ENCODE measurements at places on chromosomes 3 and 15.

DNA sequence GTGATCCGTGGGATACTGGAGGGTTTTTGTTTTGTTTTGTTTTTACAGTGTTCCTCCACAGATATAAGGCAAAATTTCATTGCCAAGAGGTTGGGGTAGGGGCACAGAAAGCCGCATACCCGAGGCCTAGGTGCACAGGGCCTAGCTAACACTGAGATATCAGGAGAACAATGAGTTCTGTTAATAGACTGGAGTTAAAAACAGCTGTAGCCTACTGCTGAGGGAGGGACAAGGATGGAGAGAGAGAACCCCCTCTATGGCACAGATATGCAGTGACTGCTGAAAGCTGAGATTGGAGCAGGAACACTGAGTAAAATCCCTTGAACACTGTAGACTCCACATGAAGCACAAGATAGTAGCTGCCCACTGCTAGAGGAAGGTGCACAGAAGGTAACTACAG is 53.1 kb upstream of the MAP3K13 start:
- DNase-seq: no peak

DNA sequence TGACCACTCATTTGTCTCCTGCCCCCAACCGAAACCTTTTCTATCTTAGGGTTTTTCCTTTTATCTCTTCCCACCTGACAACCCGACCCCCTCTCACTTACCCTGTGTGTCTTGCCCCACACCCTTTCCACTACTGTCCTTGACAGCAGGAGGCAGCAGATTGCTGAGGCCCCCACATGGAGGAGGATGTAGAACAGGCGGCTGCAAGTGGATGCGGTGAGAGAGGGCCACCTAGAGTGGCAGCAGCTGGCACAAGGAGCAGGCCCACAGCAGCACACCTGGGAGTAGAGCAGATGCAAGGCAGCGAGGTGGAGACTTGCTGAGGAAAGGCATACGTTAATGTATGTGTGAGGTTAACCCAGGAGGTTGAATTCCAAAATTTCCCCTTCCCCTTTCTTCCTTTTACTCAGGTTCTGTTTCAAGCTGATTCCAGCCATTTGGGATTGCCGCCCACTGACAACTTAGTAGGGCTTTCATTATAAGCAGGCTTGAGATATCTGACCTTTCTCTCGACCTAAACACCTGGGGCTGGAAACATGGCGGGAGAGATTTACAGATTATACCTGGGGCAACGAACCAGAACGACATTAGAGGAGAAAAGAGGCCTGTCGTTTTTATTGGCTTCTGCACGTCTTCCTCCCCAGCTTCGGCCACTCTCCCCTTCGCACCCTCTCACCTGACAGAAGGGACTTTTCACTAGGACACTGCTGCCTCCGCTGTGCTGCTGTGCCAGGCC is 643 bp downstream of the SERINC4 start:
- peak; percentile 49 for DNase-seq

DNA sequence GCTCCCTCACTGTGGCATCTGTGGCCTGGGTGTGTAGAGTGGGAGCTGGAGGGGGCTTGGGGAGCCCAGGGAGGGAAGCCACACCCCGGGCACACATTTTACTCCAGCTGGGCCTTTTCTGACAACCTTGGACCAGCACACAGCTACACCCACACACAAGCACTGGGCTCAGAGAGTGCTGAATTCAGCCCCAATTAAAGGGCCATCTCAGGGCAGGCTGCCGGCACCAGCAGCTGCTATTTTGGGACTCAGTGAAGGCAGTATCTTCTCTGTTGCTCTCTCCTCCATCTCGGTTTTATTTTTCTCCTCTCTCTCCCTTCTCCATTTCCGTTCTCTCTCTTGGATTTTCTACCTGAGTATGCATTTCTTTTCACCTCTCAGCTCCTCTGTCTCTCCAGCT is 19.1 kb upstream of the TBC1D21 start:
- DNase-seq: no peak

DNA sequence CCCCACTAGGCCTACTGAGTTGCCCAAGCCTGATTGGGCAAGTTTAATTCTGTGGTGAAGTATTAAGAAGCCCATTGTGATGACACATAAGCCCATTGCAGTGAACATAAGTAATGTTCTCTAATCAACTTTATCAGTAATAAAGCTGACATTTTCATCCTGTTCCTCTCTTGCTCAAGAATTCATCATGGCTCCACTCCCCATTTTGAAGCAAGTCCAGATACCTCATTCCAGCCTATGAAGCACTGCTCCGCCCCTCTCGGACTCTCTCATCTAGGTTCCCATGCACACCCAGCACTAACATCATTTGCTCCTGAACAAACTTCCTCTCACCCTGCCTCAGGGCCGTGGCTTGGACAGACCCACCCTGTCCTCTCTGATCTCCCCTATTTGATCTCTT is 10.5 kb downstream of the SHF start:
- no peak for DNase-seq

DNA sequence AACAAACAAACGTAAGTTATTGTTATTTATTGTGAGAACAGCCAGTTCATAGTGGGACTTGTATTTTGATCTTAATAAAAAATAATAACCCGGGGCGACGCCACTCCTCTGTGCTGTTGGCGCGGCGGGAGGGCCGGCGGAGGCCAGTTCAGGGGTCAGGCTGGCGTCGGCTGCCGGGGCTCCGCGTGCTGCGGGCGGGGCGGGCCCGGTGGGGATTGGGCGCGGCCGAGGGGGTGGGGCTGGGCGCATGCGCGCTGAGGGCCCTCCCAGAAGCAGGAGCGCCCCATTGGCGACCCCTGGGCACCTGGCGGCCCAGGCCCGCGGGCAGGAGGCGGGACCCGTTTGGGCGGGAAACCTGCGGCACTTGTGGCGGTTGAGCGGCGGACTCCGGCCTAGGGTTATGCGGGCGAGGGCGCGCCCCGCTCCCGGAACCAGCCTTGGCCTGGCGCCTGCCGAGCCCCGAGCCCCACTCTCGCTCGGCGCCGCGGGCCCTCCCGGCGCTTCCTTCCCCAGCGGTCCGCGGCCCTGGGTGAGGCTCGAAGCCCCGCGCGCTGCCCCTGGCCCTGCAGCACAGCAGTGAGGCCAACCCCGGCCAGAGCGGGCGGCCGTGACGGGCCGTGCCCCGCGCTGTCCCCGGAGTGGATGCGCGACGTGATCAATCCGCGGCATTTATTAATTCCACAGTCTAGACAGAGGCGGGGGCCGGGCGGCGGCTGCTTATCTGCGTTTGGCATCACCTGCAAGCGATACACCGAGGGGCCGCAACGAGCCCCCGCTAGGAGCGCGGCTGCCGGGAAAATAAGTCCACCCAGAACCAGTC is 6.0 kb downstream of the ISL2 start:
- DNase-seq: peak; percentile 42

- DNase-seq: no peak
Measured at GRCh38 chr3:11548721-11549131, 95.0 kb downstream of the VGLL4 start.

- peak; percentile 34 for DNase-seq
Measured at GRCh38 chr15:61063875-61064320, 165.2 kb downstream of the RORA start.

GRCh38 chr3:127444761-127445160 is 145.8 kb downstream of the TPRA1 start:
- DNase-seq: no peak

DNA sequence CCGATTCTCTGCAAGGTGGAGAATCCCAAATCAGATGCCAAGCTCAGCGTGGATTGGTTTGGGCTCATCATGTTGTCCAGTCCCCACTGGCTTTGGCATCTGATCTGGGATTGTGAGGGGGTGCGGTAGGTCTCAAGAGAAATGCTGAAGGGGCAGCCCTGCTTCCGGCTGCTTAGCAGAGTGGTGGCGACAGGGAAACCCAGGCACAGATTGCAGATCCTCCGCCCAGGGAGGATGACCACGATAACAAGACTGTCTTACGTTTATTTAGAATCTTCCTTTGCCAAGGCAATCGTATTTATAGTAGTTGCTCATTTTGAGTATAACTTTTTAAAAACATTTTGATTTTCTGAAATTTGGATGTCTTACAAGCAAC is 61.1 kb downstream of the SLC12A8 start:
- no peak for DNase-seq

- no peak for DNase-seq
Measured at GRCh38 chr15:39404767-39405181, 176.1 kb upstream of the THBS1 start.

GRCh38 chr15:38084289-38084688 is 149.8 kb downstream of the TMCO5A start:
- DNase-seq: no peak

- DNase-seq: peak; percentile 33
Measured at GRCh38 chr3:184472723-184473428, 88.7 kb upstream of the EPHB3 start.

DNA sequence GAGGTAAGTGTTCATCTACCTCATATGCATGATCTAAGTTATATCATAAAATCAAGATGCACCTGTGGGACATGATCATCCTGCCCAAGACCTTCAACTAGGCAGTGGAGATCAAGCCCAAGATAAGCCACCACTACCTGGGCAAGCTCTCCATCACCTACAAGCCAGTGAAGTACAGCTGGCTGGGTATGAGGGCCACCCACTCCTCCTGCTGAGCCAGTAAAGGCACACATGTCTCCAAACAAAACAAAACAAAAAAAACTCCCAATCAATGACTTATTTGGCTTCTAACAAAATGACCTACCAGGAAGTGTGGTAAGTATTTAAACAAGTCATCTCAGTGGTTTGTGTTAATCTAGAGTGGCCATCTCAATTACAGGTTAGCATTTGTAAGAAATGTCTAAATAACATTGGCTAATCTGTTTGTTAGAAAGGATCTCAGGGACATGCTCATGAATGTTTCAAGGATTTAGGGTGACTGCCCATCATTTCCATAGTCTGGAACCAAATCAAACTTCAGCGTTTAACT is 3.1 kb downstream of the PAQR9 start:
- no peak for DNase-seq

- no peak for DNase-seq
Measured at GRCh38 chr15:96255599-96255998, 74.9 kb upstream of the NR2F2 start.

DNA sequence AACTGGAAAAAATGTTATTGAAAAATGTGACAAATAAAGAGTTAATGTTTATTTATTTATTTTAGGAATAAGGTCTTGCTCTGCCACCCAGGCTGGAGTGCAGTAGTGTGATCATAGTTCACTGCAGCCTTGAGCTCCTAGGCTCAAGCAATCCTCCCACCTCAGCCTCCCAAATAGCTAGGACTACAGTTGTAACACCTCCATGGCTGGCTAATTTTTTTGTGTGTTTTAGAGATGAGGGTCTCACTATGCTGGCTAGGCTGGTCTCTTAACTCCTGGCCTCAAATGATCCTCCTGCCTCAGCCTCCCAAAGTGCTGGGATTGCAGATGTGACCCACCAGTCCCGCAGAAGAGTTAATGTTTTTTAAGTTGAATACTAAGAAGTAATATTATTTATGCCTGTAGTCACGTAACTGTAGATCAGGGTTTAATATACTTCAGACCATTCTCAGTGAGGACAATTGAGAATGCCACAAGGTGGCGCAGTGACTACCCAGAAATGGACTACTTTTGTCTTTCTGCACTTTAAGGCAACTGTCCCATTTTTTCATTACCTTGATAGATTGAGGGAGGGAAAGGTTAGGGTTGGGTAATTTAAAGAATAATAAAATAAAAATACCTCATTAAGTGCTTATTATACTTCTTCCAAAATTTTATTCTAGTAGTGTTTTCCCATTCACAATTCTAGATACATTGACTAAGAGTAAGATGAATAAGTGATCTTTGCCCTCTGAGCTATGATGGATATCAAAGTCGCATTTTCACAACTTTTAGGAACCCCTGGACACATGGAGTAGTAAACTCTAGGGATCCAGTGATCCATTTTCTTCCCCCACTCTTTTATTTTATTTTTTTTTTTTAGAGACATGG is 6.0 kb downstream of the MUC13 start:
- peak; percentile 76 for DNase-seq

DNA sequence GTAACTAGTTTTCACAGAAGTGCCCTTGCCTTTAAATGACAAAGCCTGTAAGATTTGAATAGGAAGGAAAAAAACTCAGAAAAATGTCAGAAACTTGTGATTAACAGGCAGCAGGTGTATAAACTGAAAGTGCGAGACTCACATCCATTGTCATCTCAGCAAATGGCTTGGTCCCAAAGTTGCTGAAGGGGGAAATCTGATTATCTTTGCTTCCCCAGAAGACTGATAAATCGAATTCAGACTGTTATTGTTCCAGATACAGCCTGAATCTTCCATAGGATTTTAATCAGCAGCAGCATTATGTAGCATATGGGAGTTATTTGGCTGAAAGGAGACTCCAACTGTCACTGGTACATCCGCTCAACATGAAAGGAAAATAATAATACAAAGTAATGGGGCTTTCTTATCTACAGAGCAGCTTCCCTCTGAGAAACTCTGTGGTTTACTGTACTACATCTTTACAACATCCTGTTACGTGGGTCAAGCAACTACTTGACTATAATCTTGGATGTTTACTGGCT is 550.4 kb upstream of the CCDC54 start:
- DNase-seq: no peak

GRCh38 chr3:192834428-192834827 is 83.2 kb downstream of the MB21D2 start:
- no peak for DNase-seq

DNA sequence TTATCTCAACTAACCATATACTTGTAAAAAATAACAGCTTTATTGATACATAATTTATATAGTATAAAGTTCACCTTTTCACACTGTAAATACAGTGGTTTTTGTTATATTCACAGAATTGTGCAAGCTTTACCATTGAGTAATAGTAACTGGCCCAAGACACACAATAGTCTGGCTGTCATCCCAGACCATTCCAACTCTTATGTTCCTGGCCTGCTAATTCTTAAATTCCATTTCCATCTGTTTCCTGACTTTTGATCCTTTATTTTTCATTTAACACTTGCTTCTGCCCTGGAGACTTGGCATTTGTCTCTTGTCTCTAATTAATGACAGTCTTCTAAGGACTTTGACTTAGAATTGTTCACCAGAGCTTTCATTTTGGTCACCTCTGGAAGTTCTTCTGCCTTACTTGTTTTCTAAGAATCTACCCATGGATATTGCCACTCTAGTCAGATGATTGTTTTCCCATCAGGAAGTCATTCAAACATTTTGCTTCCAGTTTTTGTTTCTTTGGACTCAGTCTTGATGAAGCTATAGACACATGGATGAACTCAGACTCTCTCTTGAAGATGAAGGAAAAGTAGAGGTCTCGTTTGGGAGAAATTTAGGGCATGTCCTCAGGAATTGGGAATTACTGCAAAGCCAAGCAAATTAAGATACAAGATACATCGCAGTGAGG is 27.2 kb upstream of the PLSCR4 start:
- no peak for DNase-seq

DNA sequence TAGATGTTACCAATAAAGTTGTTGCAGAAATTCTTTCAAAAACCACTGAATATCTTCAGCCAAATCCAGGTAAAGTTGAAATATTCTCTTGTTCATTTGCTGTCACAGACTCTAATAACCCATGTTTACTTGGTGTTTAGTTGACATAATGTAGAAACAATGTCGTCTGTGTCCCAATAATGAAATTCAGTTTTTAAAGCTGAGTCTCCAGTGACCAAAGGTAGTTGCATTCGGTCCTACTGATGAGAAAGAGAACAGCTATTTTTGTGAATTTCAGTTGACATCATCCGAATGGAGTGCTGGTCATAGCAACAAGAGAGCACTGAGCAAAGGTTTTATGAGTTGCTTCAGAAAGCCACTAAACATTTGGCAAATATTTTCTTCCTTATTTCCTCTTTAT is 88.8 kb upstream of the ADAMTSL3 start:
- no peak for DNase-seq

- DNase-seq: no peak
Measured at GRCh38 chr15:92480361-92480760, 86.7 kb downstream of the ST8SIA2 start.

GRCh38 chr3:140655678-140656077 is 22.2 kb upstream of the TRIM42 start:
- no peak for DNase-seq
